NCI-H187 (cell line): ENCODE measurements at places on chromosomes 6 and 20.

- DNase-seq: no peak
Measured at GRCh38 chr6:123806561-123806960, 2.9 kb downstream of the NKAIN2 start.

- DNase-seq: no peak
Measured at GRCh38 chr6:123118811-123119210, 122.8 kb downstream of the CLVS2 start.

DNA sequence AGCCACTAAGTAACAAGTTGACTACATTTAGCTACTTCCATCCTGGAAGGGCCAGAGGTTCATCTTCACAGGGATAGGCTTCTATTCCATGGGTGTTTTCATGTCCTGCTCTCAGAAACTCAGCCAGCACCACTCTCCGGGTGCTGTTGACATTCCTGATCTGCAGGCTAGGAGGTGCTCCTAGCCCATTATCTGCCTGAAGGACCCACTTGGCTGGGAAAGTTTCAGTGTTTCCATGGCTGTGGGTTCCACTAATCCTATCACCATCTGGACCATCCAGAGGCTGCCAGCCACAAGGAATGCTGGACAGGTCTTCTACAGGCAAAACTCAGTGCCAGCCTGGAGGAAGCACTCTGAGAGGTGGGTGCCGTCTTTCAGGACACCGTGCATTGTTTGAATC lies 45.2 kb downstream of the HLA-G start:
- no peak for DNase-seq

DNA sequence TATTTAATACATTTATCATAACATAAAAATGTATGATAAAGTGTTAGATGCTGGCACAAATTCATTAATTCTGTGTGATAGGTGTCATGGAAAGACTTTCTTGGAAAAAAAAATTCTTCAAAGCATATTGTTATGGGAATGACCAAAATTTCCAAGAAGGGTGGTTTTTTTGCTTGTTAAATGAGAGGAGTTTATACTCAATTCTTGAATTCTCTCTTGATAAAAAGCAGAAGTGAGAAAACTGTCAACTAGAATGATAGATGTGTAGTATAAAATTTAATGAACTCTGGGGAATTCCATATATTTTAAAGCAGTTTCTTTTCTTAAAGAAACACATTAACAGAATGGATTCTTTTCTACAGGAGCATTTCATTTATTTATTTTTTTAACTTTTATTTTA lies 62.0 kb upstream of the SNAP91 start:
- DNase-seq: no peak

DNA sequence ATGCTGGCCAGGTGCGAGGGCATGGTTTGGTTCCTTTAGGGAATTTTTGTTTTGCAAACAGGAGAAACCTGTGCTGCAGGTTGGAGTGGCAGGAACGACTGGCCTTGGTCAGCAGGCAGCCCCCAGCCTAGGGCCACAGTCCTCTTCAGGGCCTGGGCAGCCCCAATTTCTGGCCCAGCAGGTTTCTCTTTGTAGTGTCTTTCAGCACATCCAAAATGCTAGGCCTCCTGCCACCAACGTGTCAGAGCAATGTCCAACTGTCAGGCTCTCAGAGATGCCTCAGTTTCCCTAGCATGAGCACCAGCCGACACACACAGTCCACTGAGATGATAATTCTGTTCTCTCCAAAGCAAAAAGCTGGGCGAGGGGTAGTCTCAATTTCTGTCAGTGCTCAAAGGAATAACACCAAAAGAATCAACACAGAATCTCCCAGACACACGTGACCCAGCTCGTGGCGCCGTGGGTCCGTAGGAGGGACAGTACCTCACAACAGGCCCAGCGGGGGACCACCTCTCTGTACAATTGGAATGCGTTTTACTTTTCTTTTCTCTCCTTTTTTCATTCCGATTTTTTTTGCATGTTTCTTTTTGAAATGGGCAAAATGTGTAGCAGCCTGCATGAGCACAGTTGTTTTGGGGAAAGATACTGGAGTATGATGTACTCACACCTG lies 125.9 kb downstream of the TAF4 start:
- DNase-seq: no peak

GRCh38 chr6:27899543-27899942 lies 12.7 kb downstream of the OR2B2 start:
- DNase-seq: no peak

DNA sequence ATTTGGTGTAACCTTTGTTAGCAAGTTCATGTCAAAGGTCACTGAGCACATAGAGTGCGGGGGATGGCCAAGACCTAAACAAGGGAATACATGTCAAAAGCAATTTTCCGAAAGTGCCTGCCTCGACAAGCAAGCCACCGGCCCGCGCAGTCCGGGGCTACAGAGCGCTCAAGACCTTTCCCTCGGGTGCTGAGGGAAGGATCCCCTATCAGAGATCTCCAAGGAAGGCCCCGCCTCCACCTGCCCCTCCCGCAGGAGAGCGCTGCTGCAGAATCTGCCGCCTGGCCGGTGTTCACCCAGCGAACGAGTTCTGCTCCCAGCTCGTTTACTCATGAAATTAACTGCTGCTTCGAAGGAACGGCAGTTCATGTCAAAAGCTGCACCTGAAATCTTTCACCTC lies 252.7 kb downstream of the BMP7 start:
- DNase-seq: no peak

DNA sequence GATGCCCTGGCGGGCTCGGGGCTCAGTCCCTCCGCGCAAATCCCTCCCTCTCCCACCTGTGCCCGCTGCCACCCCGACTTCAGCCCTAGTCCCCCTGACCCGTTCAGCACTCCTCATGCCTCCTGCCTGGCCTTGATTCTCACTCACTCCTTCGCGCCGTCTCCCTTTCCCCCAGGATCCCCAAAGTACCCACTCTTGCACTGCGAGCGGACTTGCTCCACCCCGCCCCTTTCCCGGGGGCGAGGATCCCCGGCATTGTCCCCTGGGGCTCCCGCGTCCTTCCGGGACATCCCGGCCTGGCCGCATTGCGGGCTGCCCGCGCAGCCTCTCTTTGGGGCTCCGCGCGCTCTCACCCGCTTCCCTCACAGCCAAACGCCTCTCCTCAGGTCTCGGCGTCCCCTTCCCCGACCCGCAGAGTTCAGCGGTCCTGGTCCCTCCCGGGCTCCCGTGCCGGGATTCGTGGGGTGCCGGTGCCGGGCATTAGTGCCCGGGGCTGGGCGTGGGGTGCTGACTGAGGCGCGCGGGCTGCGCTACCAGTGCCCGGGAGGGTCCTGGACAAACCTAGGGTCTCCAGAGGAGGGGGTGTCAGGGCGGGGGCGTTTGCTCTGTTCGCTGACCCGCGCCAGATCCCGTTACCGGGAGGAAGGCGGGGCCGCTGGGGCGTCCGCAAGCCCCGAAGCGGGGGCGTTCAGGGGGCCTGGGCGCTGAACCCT lies 45.5 kb upstream of the SUPT3H start:
- DNase-seq: no peak

DNA sequence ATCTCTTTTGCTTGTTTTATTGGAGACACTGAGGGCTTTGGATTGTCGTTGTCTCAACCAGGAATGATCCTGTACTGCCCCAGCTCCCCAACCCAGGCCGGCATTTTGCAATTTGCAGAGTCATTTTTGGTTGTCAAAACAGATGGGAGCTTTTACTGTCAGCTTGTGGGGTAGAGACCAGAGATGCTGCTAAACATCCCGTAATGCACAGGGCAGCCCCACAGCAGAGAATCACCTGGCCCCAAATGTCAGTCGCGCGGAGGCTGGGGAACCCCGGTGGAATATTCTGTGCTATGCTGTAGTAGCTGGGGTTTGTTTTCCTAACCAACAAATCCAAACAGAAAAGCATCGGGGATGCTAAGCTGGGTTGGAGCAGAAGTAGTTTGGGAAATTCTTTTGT lies 99.7 kb downstream of the TSHZ2 start:
- no peak for DNase-seq

DNA sequence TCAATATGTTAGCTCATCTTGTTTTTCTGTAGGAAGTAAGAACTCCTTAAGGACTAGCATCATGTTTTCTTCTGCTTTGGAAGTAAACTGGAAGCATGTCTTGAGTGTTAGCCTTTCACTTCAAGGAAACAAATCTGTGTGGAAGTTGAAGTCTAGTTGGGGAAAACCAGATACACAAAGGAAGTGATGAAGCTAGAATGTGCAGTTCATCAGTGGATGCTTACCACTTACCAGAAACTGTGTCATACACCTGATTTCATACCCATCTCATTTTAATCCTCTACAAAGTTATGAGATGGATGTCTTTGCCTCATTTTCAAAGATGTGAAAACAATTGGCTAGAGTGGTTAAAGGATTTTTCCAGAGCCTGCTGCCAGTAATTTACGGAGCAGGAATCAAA lies 75.8 kb downstream of the TMEM170B start:
- no peak for DNase-seq

- no peak for DNase-seq
Measured at GRCh38 chr20:50252701-50253100, 62.1 kb downstream of the CEBPB start.

DNA sequence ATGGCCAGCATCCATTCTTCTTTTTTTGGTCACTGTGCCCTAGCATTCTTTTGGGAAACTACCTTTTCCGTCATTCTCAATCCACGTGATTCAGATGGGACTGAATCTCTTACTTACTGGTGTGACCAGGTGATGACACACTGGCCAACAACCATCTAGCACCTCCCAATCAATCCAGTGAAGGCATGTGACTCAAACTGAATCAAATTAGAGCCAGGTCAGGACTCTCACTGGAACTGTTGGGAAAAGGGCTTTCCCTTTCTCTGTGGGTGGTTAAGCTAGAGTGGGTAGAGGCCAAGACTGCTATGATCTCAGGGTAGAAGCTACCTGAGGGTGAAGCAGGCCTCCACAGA lies 36.2 kb upstream of the ZMYND8 start:
- no peak for DNase-seq

- DNase-seq: no peak
Measured at GRCh38 chr6:133083248-133083967, 157.7 kb upstream of the EYA4 start.

DNA sequence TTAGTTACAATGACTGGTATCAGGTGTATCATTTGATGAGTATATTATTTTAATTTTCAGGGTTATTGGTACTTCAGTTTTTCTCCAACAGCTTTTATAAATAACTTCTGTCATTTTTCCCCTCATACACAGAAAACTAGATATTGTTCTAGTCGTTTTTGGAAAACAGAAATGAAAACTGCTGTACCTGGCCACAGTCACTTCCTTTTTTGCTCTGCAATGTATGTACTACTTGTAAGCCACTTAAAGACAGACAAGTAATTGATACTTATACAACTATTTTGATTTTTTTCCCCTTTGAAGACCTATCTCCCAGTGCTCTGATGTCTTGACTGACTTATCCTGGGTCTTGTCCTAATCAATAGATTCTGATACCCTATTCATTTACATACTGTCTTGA lies 218.6 kb upstream of the RUNX2 start:
- DNase-seq: no peak

- no peak for DNase-seq
Measured at GRCh38 chr6:136184738-136185137, 65.4 kb downstream of the MTFR2 start.

DNA sequence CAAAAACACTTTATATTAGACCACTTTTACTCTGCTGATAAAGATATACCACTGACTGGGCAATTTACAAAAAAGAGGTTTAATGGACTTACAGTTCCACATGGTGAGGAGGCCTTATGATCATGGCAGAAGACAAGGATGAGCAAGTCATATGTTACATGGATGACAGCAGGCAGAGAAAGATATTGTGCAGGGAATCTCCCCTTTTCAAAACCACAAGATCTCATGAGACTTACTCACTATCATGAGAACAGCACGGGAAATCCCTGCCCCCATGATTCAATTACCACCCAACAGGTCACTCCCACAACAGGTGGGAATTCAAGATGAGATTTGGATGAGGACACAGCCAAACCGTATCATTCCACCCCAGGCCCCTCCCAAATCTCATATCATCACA lies 1383.8 kb upstream of the MAP3K7 start:
- no peak for DNase-seq

DNA sequence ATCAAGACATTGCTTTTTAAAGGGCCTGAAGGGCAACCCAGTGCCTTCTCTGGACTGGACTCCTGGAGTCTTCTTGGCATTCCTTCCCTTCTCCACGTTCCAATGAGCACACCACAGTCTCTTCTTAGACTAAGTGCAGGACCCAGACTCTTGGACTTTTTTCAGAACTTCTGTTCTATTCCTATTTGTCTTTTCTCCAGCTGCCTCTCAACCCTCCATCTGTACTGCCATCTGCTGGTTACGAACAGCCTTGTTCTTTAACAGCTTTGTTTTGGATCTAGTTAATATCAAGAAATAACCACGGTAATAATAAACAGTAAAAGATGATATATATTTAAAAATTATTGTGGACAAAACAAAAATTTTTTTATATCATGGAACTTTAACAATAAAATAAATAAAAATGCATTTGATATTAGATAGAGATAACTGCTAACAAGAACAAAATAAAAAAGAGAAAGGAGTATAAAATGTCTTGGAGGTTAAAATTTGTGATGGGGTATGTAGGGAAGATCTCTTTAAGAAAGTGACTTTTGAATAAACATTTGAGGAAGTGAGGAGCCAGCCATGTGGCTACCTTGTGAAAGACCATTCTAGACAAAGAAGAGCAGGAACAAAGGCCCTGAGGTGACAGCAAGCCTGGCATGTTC lies 105.1 kb upstream of the HCRTR2 start:
- no peak for DNase-seq

DNA sequence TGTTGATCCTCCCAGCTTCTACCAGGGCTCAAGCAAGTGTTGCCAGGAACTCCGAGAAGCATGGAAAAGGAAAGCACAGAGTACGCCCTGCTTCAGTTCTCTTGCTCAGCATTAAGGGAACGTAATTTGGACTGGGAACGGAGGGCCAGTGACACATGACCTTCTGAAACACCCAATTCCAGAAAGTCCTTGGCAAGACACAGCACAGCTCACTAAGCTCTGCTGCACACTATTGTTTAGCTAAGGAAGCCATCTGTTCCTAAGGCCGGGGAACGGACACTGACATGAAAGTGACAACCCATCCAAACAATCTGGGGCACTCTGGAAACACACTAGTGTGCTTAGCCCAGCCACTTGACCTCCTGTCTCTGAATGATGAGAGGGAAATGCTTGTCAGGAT lies 56.9 kb upstream of the NXT1 start:
- DNase-seq: no peak

DNA sequence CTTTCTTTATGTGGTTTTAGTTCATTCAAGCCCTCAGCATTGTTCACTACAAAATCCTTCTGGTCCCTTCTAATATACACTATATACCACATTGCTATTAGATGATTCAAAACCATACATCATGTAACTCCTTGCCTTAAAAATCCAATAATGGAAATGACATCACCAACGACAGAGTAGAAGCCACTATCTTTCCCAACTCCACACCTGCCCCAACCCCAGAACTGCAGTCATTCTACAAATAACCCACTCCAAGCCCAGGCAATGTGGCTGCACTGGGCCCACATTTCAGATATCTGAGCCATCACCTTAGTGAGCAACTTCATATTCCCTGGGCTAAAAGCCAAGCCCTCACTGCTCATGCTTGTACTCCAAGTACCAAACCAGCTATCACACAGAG lies 22.6 kb upstream of the RUNX2 start:
- DNase-seq: no peak

- DNase-seq: no peak
Measured at GRCh38 chr20:49399329-49399728, 83.1 kb downstream of the KCNB1 start.

DNA sequence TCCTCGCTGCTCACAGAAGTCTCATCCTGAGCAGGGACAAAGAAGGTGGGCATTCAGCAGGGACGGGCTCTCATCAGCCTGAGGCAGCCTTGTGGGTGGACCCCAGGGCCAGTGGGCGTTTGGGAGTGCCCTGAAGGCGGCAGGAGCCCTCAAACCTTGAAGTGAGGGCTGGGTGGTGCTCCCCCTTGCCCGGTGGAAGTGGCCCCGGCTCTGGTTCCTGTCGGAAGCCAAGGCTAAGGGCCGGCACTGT lies 110.5 kb downstream of the NOL4L start:
- no peak for DNase-seq
